Stimulated activated CD4-positive, alpha-beta T cell treated with anti-CD3 and anti-CD28 coated beads, TNF-alpha, amount 100 ng/mL, for 4 hours (primary cell): ENCODE measurements at places on chromosomes 1 and 21.

GRCh38 chr1:42957229-42957879, 1.3 kb downstream of the SLC2A1 start:
- DNase-seq, result no peak

GRCh38 chr21:36859744-36860501, 106.5 kb downstream of the HLCS start:
- no peak for DNase-seq

DNA sequence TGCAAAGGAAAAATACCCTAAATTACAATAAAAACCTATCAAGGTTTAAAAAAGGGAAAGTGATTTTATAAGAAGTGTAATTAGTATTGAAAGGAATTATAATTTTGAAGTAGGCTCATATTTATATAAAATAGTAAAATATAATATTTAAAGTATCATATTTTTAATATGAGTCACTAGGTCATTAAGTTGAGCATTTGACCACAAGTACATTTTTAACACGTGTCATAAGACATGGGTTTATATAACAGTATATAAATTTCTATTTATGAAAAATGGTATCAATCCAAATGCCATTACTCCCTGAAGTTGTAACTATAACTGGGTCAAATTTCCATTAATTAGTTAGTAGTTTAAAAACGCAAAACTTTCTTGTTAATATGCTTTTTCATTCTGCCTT, 365.9 kb downstream of the COL11A1 start:
- DNase-seq, result no peak

GRCh38 chr1:185373813-185374529, 56.9 kb upstream of the IVNS1ABP start:
- no peak for DNase-seq

- no peak for DNase-seq
Measured at GRCh38 chr1:164630626-164631396, 71.8 kb downstream of the PBX1 start.

- no peak for DNase-seq
Measured at GRCh38 chr21:20545454-20545853, 452.8 kb upstream of the NCAM2 start.

GRCh38 chr1:81231729-81232038, 569.0 kb upstream of the ADGRL2 start:
- no peak for DNase-seq

- no peak for DNase-seq
Measured at GRCh38 chr1:46174448-46175231, at the start of gene TSPAN1. TSS of gene TSPAN1 (plus strand) at chr1:46175087. CDS start at chr1:46181108, 6,021 bp downstream.

GRCh38 chr1:172970186-172970585, 80.6 kb downstream of the TNFSF18 start:
- no peak for DNase-seq

GRCh38 chr1:189834813-189835212, 642.9 kb downstream of the BRINP3 start:
- DNase-seq, result no peak

DNA sequence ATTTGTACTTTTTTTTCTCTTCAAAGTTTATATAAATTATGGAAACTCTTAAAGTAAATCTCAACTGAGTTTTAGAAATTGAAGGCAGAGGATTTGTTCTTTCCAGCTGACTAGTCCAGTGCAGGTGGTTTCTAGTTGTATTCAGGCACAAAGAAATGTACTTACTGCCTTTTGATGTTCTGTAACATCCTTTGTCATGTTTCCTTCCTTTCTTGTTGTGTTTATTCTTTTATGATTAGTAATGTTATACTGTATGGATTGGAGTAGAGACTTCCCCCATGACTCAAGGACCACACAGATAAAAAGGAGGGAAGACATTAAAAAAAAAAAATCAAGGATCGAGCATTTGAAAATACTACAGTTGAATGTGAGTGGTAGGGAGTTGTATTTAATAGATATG, 8.0 kb downstream of the HIPK1 start:
- DNase-seq, result no peak

- DNase-seq, result no peak
Measured at GRCh38 chr1:19398309-19398760, 86.2 kb downstream of the SLC66A1 start.

GRCh38 chr1:216332462-216332861, 90.8 kb downstream of the USH2A start:
- no peak for DNase-seq

- no peak for DNase-seq
Measured at GRCh38 chr1:207993477-207994445, 82.8 kb upstream of the CD34 start.

DNA sequence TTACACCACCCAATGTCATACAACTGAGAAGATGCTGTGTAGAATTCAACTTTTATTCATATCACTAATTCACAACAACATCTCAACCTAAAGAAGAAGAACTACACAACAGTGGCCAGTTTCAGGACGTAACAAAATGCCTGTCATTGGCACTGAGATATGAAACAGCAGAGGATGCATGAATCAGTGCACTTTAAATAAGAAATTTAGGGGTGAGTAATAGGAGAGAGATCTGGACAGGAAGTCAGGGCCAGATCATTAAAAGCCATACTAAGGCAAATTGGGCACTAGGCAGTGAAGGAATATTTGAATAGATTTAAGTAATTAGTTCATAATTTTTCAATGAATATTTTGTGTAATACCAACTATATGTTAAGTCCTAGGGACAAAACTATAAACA, 510.5 kb downstream of the PLPP3 start:
- no peak for DNase-seq

GRCh38 chr1:226047495-226047894, 15.0 kb upstream of the H3-3A start:
- DNase-seq, result no peak

DNA sequence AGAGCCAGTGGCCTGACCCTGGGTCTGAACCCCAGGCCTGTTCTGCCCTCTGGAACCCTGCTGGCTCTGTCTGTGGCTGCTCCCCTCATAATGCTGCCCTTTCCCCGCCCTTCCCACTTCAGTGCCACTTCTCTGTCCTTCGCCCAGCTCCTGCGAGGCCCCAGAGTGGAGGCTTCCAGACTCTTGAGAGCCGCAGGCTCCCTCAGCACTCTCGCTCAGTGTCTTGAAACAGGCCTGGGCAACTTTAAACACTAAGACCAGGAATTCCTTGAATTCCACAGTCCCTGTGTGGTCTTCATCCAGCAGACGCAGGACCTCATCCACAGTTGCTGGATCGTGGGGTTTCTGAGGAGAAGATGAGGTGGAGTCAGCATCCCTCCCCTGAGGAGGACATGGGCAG, 3.5 kb downstream of the CRNN start:
- DNase-seq, result no peak

GRCh38 chr1:155018617-155019348, 14.8 kb downstream of the DCST2 start:
- no peak for DNase-seq

GRCh38 chr21:34602061-34602460, 12.9 kb downstream of the RCAN1 start:
- DNase-seq, result no peak

GRCh38 chr1:197307551-197307950, 39.5 kb downstream of the CRB1 start:
- DNase-seq, result no peak

DNA sequence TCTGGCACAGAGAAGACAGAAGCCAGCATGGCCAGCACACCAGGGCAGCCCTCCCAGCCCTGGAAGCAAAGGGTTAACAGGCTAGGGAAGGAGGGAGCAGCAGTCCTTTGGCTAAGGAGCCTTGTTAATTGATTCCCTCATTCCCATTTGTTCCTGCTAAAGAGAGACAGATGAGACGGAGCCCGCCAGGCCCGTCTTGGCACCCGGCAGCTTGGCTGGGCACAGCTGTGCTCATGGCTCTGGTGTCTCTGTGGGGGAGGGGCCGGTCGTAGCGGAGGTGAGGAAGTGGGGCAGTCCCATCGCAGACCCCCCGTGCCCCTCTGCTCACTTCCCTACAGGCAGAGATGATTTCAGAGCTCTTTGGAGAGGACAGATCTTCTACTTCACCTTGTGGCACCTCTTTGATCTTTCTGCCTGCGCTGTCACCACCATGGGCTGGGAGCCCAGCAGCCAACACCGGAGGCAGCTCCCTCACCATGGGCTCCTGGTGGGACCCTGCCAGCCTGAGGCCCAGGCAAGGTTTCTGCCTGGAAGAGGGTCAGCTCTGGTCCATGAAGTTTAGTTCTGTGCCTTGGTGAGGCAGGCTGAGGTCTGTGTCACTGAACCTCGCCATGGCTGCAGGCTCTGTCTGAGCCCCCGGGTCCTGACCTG, 38.0 kb downstream of the FOXO6 start:
- no peak for DNase-seq

DNA sequence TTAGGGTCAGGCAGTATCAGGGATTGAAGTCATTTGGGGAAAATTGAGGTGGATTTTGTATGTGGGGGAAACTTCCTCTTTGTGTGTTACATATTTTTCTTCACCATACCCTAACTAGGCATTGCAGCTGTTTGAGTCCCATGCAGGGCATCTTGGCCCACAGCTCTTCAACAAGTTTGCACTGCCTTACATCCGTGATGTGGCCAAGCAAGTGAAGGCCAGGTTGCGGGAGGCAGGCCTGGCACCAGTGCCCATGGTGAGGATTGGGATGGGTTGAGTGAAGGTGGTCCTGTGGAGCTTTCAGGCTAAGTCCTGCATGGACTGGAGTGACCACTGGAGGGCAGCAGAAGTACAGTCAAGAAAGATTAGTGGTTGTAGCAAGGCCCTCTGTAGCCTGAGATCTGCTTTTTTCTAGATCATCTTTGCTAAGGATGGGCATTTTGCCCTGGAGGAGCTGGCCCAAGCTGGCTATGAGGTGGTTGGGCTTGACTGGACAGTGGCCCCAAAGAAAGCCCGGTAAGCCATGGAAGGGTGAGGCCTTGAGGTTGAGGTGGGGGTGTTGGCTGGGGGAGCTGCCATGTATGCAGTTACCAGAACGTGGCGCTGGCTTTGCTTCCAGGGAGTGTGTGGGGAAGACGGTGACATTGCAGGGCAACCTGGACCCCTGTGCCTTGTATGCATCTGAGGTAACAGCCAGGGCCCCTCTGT, 2.4 kb downstream of the UROD start:
- DNase-seq, result peak; percentile 54

GRCh38 chr1:215530401-215530984, 36.6 kb upstream of the KCTD3 start:
- DNase-seq, result no peak

DNA sequence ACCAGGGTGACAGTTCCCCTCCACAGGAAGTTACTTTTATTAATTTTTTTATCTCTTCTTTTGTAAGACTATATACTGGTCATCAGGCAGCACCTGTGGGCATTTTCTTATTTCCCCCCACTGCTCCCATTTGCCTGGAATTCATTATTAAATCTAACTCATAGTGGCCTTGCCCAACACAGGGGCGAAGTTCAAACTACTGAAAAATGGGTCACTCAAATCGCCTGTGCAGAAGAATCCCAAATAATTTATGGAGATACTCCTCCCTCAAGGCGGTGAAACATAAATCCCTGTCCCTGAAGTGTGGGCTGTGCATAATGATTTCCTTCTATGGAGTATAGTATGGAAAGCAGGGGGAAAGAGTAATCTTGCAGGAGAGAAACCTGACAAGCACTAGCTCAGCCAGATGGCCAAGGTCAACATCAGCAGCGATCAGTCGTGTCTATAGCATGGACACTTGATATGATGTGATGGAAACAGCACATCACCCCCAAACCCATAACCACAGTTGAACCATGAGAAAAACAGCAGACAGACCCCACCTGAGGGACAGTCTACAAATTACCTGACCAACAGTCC, 7.9 kb downstream of the CAMK2N1 start:
- no peak for DNase-seq

DNA sequence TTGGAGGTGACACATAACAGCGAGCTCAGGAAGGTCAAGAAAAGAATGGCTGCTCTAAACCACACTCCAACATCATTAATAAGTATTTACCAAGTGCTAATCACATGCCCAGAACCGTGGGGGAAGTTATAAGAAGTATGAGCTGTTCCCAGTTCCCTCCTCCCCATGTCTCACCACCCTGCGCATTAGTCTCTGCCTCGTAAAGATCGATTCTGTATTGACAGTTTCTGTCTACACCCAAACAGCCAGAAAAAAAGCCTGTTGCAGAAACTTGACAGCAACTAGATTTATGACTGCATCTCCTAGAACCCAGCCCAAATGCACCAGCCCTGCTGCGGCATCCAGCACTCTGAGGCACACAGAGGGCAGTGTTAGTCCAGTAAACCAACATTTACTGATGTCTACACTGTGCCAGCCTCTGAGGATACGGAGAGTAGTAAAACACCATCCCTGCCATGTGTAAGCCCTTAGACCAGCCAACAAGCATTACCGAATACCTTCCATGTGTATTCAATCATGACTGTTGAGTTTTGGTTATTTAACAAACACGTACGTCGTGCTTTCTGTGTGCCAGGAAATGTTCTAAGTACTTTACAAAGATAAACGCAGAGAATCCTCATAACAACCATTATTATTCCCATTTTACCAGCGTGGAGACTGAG, 63.6 kb upstream of the ZBTB40 start:
- no peak for DNase-seq

GRCh38 chr1:94865360-94865759, 45.2 kb downstream of the SLC44A3 start:
- no peak for DNase-seq

DNA sequence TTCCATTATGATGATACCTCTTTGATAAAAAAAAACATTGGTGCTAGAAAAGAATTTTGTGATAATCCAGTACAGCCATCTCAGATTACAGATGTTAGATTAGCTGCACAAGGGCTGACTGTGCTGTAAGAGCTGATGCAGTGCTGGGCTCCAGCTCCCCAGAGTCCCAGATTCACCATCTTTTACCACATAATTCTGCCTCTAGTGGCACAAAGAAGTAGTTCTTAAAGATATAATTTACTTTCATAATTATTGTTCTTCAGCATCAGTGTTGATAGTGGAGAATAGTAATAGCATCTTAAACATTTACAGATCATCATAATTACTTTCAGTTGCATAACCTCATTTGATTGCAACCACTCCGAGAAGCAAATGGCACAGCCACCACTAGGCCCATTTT, 262.1 kb downstream of the BRINP2 start:
- DNase-seq, result no peak

GRCh38 chr1:100354971-100355394, 2.7 kb downstream of the CDC14A start:
- no peak for DNase-seq

GRCh38 chr1:80472145-80472544, 1328.6 kb upstream of the ADGRL2 start:
- no peak for DNase-seq

- no peak for DNase-seq
Measured at GRCh38 chr21:15462092-15462491, 267.7 kb upstream of the USP25 start.

- DNase-seq, result no peak
Measured at GRCh38 chr1:101261623-101262022, 24.8 kb downstream of the S1PR1 start.

GRCh38 chr1:91600431-91601337, 100.0 kb downstream of the CDC7 start:
- DNase-seq, result no peak
